IPS-NIHi11 (cell line): ENCODE measurements at places on chromosomes 4 and X.

GRCh38 chr4:148225639-148226038 is 216.6 kb downstream of the NR3C2 start:
- no peak for DNase-seq

- DNase-seq, result peak; percentile 30
These were observed 106.7 kb upstream of the BMP2K start for GRCh38 chr4:78669453-78669852.

DNA sequence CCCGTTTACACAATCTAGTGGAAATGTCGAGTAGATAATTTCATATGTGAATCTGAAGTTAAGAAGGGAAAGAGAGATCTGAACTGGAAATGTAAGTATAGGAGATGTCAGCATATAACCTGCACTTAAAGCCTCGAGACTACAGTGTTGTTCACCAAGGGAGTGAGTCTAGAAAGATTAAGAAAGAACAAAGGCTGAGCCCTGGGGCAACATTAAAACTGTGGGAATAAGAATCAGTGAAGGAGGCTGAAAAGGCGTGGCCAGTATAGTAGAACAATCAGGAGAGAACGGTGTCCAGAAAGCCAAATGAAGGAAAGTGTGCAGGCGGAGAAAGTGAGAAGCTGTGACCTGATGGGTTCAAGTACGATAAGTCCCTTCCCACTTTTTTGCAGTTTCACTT is 118.8 kb upstream of the TENM3 start:
- no peak for DNase-seq

DNA sequence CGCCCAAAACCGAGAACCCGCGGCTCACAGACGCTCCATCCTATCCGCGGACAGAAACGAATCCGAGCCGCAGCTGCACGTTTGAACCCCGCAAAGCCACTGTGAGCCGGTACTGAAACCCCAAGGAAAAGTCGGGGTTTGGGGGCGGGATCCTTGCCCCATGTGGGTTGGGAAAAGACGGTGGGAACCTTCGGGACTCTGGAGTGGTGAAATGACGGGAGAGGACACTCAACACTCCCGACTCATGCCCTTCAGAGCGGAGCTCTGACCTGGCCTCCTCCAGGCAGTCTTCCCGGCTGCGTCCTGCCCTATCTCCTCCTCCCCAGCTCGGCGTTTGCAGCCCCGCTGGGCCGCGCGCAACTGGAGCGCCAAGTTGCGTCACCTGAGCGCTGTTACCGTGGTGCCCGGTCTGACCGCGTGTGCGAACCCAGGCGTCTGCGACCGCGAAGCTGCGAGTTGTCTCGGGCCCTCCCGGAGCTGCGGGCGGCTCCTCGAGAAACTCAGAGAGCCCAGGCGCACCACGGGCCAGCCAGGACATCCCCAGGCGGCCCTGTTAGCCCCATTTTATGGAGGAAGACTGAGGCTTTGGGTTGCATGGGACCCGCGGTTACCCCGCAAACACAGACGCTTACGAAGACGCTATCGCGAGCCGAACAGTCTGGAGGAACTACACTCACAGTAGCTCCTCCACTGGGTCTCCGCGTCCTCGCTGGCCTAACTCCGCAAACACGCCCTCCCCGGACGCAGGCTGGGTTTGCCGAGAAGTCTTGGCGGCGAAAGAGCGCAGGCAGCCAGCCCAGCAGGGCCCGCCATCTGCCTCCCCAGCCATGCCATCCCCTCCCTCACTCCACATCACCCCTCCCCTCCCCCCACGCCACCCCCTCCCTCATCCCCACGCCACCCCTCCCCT is 20.3 kb upstream of the HMX1 start:
- no peak for DNase-seq

DNA sequence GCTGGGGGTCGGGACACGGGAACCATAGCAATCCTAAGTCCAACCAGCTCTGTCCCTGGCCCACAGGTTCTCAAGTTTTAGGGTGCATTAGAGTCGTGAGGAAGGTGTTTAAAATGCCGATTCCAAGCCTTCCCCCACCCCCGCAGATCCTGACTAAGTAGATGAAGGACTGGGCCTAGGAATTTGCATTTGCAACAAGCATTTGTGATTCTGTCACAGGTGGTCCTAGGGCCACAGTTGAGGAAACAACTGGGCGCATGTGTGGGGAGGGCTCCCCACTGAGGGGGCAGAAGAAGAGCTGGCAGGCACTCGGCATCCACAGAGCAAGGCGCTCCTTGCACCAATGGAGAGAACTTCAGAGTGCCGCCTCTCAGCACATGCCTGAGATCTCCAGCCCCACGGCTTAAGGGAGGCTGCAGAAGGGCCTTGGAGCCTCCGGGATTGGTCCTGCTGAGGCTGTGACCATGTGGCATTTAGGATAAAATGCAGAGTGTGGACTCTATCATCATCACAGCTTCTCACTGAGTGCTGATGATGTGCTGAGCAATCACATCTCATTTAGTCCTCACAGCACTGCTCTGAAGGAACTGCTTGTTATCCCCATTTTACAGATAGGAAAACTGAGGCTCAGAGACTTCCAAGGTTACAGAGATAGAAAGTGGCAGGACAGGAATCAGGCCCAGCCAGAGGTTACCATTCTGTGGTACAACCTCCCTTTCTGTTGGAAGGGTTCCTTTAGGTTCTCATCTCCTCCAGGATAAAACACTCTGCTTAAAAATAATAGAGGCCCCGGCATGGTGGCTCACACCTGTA is 16.7 kb downstream of the SEL1L3 start:
- no peak for DNase-seq

GRCh38 chrX:19810802-19811201 is 76.6 kb downstream of the SH3KBP1 start:
- no peak for DNase-seq

- peak; percentile 86 for DNase-seq
These were observed 115.0 kb downstream of the SMIM20 start for GRCh38 chr4:26028793-26029567.

DNA sequence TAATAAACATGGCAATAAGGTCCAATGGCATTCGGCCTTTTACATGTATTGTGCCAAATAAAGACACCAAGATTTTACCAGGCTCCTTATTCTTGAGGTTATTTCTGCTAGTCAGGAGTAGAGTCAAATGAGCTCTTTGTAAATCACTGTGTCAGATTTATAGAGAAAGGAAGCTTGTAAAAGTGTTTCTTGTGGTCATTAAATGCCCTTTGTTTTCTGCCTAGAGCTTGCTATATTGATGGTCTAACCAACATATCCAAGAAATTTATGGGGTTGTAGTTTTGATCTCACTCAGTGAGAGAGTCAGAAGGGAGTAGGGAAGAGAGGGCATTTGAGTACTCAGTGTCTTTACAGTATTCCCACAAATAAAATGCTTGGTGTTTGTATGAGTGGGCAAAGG is 86.2 kb upstream of the FRMPD4 start:
- DNase-seq, result no peak

- no peak for DNase-seq
These were observed 85.3 kb downstream of the FRYL start for GRCh38 chr4:48694824-48695223.

DNA sequence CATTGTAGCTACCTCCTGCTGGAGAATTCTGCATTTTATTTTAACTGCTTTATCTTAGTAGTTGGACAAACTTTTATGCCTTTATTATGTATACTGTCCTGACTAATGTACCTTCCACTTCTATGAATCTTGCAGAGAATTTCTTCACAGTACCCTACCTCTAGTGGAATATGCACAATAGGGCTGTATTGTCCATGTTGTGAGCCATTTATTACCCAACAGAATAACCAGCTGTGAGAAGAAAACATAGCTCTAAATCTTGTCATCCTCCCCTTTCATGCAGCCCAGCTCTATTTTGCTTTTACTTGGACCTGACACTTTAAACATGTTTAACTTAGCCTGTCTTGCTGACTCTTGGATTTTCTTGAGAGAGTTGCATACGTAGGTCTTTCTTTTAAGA is 56.2 kb downstream of the MCUB start:
- DNase-seq, result no peak

GRCh38 chr4:39526765-39527295 is 409 bp downstream of the UGDH start:
- DNase-seq, result peak; percentile 86
